Vagina (tissue), 2 donors: ENCODE measurements at places on chromosomes 3 and 15.

- DNase-seq: no peak
These were observed 50.1 kb downstream of the P2RY1 start for GRCh38 chr3:152885076-152885475.

DNA sequence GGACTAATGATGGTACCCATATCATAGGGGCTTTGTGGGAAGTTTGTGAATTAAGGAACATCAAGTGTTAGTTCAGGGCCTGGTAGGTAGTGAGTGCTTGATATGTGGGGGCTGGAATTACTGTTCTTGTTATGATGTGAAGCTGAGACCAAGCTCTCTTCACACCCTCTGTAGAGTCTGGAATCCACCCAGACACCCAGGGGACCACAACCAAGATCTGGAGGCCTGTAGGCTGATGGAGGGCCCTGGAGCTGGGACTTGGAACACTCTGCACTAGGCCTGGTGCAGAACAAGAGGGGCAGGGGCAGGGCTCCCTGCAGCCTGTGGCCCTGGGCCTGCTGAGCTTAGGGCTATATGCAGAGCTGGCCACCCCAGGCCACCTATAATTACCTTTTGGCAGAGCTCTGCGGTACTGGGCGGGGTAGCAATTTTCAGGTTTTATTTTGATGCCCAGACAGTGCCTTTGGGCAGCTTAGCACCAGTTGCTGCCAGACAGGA is 13.1 kb upstream of the PRKCD start:
- no peak for DNase-seq

GRCh38 chr3:72901840-72902239 is 14.0 kb downstream of the GXYLT2 start:
- no peak for DNase-seq

- DNase-seq: no peak
These were observed 67.9 kb upstream of the MITF start for GRCh38 chr3:69671082-69671952.

DNA sequence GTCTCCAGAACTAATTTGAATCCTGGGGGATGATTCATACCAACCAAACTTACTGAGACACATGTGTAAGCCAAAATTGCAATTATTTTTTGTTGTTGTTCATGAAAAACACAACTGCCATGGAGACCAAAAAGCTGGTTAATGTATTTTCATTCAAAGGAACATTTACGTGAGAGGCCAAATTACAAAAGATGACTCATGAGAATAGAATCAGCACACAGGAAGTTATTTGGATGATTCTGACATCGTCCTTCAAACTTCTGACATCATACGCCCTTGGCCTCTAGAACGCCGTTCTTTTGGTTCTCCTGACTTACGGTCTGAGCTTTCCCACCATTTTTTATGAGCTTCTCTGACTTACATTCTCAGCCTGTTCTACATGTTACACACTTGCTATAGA is 3.0 kb upstream of the ZNF280D start:
- no peak for DNase-seq

DNA sequence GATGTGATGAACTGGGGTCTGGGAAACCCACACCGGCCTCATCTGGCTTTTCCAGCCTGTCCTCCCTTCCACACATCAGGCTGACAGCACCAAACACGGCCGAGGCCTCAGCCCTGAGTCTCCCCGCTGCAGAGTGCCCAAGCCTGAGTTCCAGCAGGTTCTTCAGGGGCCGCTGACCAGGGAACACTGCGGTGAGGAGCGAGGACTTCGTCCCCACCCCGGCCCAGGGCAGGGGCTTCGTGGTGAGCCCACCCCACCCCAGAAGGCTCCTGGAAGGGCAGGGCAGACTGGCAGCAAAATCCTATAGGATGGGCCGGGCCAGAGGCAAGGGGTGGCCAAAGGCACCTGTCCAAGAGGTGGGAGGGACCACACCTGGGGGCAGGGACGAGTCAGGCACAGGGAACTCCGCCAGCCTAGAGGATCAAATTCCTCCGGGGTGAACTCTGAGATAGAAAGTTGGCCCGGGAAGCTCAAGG is at the start of gene SLC51A:
SLC51A (plus strand) TSS at position 446 of the 476 bp plus-strand sequence. CDS start 179 bp downstream, outside the sequence.
- DNase-seq: no peak

GRCh38 chr15:45326741-45327140 is 51.6 kb downstream of the GATM start:
- DNase-seq: no peak

- DNase-seq: peak; percentile 78
These were observed 15.2 kb downstream of the LDHAL6B start for GRCh38 chr15:59221511-59222505.

DNA sequence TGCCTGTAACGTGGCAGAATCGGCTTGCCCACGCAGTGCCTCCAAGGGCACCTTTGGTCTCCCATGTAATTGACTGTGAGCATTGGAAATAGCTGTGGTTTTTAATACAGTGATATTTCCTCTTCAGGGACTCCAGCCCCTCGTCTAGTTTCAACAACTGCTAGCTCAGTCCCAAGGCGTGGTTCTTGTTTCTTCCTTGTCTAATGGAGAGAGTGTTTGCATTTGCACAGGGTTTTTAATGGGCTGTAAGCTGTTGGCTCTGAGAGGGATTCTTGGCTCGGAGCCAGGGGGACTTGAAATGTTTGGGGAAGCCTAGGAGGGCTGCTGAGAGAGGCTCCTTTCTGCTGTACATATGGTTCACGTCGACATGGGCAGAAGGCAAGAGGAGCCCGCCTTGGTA is 86.2 kb downstream of the THSD4 start:
- DNase-seq: no peak

GRCh38 chr3:177451301-177451750 is 254.0 kb upstream of the TBL1XR1 start:
- no peak for DNase-seq

DNA sequence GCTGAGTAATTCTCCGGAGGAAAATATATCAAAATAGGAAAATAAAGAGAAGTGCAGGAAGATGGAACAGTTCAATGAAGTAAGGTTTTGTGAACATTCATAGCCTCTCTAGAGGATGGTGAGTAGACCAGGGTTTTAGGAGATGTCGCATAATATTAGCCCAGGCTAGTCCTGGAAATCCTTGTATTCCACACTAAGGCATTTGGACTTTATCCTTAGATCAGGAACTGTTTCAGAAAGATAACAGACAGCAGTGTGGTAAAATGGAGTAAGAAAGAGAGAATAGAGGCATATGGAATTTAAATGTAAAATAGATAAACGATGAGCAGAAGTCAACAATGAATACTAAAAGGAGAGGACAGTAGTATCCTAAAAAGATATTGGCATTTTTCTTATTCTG is 12.1 kb downstream of the COPB2 start:
- DNase-seq: no peak

- DNase-seq: no peak
These were observed 65.3 kb downstream of the ECT2 start for GRCh38 chr3:172815857-172816256.

- no peak for DNase-seq
These were observed 153.5 kb downstream of the RPLP1 start for GRCh38 chr15:69606144-69606543.

GRCh38 chr3:157499342-157499963 is 3.8 kb downstream of the VEPH1 start:
- DNase-seq: no peak

GRCh38 chr3:71281280-71281679 is 302.2 kb downstream of the FOXP1 start:
- no peak for DNase-seq

- DNase-seq: peak; percentile 52
These were observed 31.1 kb downstream of the HCLS1 start for GRCh38 chr3:121629601-121630000.

DNA sequence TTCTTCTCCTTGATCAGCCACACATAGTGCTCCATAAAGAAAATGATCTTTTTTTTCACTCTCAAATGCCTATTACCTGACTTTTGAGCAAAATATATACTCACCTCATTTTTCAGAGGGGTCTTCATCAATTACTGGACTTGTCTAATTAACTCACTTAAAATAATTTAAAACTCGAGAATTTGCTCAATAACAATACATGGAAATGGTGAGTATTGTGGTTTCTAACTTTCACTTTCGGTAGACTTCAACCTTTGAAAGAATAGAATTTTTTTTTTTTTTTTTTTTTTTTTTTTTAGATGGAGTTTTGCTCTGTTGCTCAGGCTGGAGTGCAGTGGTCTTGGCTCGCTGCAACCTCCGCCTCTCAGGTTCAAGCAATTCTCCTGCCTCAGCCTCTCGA is 17.7 kb upstream of the EPHB1 start:
- DNase-seq: no peak

DNA sequence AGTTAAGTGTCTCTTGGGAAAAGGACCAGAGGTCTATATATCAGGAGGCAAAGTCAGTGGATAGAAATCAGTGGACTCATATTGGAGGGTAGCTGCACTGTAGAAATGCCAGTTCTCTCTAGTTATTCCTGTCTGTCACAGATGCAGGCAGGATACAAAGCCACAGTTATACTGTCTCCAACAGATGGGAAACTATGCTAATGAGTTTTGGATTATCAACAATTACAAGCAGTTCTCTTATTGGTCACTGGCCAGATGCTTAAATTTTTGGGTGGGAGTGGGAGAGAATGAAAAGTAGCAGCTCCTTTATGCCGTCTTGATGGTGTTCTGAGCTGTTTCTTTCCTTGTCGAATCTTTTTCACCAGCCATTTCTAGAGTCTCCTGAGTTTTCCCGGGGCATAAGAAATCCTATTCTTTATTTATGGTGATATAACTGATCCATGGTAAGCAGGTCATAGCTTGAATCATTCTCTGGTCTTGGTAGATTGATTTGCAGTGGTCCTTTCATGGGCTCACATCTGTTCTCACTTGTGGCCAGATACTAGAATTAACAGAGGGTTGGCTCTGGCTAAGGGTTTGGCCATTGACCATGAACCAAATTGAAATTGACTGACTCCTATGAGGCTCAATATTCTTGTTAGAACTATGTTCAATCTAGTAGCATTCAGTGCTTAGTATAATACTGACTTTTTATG is 44.6 kb upstream of the RBMS3 start:
- DNase-seq: no peak

- no peak for DNase-seq
These were observed 80.1 kb upstream of the TRIM42 start for GRCh38 chr3:140597792-140598191.

GRCh38 chr3:195128255-195129071 is 142.5 kb downstream of the XXYLT1 start:
- DNase-seq: no peak

DNA sequence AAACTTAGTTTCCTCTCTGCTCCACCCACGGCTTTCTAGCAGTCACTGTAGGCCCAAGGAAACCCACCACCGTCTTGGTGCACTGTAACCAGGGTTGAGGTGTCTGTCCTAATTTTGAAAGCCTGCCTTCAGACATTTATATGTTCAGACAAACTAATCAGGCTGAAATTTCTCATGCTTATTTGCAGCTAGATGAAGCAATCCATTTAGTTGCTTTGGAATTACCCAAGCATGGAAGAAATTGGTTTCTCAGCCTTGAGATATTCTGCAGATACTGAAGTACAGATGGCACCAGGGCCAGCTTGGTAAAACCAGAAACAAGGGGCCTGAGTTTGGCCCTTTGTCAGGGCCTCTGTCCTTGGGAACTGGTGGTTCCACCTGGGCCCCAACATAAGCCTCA is 105.4 kb downstream of the CACNA1D start:
- peak; percentile 9 for DNase-seq

- no peak for DNase-seq
These were observed 82.3 kb downstream of the ST6GAL1 start for GRCh38 chr3:187012609-187013051.

- no peak for DNase-seq
These were observed 545.4 kb upstream of the IL12A start for GRCh38 chr3:159443266-159443665.

DNA sequence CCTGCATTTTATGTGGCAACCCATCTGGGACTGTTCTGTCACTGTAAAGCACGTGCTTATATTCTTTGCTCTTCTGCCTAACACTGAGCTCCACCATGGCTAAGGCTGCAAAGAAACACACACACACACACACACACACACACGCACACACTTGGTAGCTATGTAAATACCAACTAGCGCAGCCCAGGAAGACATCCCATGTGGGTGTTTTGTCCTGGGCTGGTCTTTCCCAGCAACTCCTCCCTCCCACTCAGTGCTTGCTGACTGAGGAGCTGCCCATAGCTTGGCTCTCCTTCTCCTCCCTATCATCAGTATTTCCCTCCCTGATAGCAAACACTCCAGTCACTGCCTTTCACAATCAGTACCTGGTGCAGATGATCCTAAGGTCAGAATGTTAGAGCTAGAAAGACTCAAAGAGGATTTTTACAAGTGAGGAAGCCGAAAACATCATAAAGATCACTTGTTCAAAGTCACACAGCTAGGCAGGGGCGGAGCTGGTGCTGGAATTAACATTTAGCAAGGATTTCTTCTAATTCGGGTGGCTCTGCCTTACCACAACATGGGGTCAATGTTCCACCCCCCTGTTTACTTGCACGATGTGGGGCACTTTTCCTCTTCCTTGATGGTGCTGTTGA is 377.1 kb upstream of the TBL1XR1 start:
- no peak for DNase-seq
